DMS79 treated with DMSO at 0.1 percent for 48 hours (cell line): ENCODE measurements at places on chromosomes 11 and 22.

DNA sequence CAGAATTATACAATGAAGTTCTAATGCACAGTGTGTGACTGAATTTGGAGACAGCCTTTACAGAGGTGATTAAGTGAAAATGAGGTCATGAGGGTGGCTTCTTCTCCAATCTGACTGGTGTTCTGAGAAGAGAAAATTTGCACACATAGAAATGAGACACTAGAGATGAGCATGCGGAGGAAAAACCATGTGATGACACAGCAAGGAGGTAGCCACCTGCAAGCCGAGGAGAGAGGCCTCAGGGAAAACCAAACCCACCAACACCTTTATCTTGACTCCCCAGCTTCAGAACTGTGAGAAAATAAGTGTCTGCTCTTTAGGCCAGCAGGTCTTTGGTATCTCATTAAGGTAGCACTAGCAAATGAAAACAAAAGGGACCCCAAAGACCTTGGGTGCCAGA lies 93.2 kb downstream of the GGTLC2 start:
- no peak for DNase-seq

- DNase-seq: peak; percentile 23
These were observed 29.9 kb upstream of the MALAT1 start for GRCh38 chr11:65468874-65469333.

- DNase-seq: no peak
These were observed 50.2 kb downstream of the CACNG2 start for GRCh38 chr22:36653316-36653715.

DNA sequence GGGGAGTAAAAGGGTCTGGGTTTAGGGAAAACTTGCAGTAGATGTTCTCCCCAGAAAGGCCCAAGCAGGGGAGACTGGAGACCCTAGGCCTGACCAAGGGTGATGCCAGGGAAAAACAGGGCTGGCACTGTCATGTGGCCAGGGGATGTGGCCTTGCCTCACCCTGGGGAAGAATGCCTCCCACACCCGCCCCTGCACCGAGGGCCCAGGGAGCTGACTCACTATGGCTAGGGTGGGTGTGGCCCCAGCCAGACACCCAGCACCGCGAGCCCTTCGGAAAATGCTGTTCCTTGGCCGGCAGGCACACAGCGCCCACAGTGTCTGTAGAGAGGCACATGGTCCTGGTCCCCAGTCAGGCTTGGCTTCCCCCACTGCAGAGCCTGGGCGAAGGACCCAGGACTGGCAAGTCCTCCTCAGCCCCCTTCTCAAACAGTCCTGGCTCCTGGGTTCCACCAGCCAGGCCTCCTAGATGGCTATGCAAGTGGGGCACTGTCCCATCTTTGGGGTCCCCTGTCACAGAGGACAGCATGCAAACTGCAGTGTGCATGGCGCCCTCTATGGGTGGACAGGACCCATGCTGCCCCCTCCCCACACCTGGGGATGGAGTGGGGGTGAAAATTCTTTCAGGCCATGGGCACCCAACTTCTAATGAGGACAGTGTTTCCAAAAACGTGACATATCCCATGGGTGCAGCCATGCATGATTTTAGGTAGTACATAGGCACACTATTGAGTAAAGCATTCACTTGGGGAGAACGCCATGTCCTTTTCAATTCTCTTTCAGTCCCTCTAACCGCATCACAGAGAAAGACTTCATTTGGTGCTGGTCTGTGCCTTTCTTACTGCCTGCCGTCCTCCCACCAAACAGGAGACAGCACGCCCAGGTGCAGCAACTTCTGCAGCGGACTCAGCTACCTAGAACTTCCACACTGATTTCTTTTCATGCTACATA lies 15.2 kb downstream of the TMPRSS5 start:
- DNase-seq: no peak

DNA sequence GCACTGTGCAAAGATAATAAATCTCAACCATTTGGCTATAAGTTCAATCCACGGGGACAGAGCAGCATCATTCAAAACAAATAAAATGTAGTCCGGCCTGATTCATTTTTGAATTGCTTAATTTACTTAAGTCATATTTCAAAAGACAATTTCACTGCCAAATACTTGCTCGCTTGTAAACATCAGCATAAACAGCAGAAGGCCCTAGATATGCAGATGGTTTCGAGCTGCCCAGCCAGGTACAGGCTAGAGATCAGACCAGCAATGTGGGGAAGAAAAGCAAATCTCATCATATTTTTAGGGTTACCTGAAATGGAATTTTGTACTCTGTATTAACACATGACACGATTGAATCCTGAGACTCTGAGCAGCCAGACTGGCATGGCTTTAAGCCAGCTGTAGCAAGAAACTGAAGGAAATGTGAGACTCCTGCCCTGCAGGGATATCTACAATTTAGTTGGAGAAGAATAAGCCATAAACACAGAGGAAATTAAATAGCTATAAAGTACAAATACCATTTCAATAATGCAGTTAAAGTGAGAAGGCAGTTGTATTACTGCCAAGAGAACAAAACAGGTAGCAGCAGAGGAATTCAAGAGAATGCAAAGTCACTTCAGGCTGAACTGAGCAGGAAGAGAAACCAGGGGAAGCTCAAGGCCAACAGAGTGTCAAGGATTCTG lies 440.3 kb downstream of the ETS1 start:
- DNase-seq: no peak

GRCh38 chr11:116446048-116446941 lies 326.5 kb downstream of the BUD13 start:
- DNase-seq: no peak

DNA sequence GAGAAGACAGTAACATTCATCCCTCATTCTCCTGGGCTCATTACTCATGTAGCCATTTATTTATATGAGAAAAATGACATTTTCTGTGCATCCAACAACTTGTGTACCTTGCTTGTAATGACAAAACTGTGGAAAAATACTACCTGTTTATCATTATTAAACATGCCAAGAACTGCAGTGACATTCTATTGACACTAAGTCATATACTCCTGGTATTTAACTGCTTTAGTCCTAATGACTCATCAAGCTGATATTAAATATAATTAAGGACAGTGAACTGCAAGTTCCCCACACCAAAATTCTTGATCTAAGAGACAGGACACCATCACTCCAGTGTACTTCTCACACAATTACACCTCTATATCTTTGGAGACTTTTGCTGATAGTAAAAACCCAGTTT lies 1328.7 kb upstream of the RAG2 start:
- DNase-seq: no peak

- DNase-seq: no peak
These were observed 58.2 kb downstream of the MORC2 start for GRCh38 chr22:30910358-30910757.

- no peak for DNase-seq
These were observed 8.8 kb downstream of the RBM14 start for GRCh38 chr11:66625041-66625751.

DNA sequence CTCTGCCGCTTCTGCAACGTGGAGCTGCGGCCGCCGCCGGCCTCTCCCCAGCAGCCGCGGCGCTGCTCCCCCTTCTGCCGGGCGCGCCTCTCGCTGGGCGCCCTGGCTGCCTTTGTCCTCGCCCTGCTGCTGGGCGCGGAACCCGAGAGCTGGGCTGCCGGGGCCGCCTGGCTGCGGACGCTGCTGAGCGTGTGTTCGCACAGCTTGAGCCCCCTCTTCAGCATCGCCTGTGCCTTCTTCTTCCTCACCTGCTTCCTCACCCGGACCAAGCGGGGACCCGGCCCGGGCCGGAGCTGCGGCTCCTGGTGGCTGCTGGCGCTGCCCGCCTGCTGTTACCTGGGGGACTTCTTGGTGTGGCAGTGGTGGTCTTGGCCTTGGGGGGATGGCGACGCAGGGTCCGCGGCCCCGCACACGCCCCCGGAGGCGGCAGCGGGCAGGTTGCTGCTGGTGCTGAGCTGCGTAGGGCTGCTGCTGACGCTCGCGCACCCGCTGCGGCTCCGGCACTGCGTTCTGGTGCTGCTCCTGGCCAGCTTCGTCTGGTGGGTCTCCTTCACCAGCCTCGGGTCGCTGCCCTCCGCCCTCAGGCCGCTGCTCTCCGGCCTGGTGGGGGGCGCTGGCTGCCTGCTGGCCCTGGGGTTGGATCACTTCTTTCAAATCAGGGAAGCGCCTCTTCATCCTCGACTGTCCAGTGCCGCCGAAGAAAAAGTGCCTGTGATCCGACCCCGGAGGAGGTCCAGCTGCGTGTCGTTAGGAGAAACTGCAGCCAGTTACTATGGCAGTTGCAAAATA lies 816 bp downstream of the PDE3B start:
- DNase-seq: peak; percentile 13

- DNase-seq: no peak
These were observed 310.1 kb downstream of the CADM1 start for GRCh38 chr11:115193914-115194801.

DNA sequence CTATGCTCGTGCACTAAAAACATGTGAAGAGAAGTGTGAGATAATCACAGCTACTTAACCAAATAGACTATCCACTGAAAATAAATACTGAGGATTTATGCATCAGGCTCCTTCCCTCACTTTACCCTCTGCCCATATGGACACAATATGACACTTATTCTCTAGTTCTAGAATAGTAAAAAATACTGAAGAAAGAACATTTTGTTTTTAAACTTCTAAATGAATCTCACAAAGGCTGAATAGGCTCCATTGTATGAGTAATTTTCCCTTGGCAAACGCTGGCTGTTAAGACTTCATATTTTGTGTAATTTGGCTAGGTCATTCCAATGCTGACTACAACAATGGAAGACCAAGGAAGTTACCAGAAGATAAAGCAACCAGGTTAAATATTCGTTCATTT lies 9.9 kb downstream of the HPS5 start:
- no peak for DNase-seq

GRCh38 chr11:16953663-16954062 lies 60.6 kb downstream of the PLEKHA7 start:
- DNase-seq: no peak
